NAMALWA (cell line): ENCODE measurements at places on chromosomes 4 and X.

GRCh38 chr4:62909238-62909637 lies 1500.0 kb downstream of the TECRL start:
- DNase-seq: no peak

- peak; percentile 50 for DNase-seq
These were observed 31.2 kb downstream of the PJA1 start for GRCh38 chrX:69133921-69134542.

GRCh38 chr4:10983885-10984640 lies 299.5 kb upstream of the CLNK start:
- DNase-seq: no peak

DNA sequence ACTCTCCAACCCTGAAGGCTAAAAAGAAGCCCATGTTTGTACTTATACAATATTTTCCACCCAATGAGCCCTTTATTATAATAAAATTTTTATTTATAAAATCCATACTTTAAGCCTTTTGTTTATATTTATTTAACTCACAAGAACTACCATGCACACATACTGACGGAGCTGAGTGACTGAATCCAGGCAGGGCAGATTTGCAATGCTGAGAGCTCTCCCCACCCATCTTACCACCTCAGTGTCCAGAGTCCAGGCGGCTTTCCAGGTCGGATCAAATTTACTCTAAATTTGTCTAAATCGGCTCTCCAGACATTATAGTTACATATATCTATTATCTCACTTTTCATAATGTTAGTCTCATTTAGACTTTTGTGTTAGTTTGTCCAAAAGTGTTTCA lies 74.1 kb downstream of the ARHGAP10 start:
- no peak for DNase-seq

- DNase-seq: no peak
These were observed 280.9 kb upstream of the PRKX start for GRCh38 chrX:3994315-3994714.

- no peak for DNase-seq
These were observed 290.2 kb downstream of the CAMK2D start for GRCh38 chr4:113471146-113471860.

DNA sequence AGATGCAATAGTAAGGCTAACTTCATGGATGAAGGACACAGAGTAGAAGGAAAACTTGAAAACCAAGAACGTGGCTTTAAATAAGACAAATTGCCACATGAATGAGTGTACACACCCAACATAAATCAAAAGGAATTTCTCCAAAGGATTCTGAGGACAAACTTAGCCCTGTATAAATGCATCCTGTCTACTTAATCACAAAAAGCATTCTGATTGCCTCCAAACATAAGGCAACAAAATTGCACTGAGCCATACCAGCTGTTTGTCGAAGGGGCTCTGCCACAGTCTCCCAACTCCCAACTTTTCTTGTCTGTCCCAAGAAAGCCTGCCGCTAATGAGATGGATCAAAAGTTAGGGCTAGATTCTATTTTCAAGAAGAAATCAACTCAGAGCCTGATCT lies 194.3 kb downstream of the SOWAHB start:
- no peak for DNase-seq

- DNase-seq: no peak
These were observed 263.1 kb upstream of the KLF3 start for GRCh38 chr4:38400946-38401345.

GRCh38 chr4:41129936-41130440 lies 84.4 kb downstream of the APBB2 start:
- DNase-seq: no peak

GRCh38 chr4:84164201-84164600 lies 334.9 kb downstream of the NKX6-1 start:
- no peak for DNase-seq

- no peak for DNase-seq
These were observed 21.4 kb upstream of the IL15 start for GRCh38 chr4:141614878-141615586.

- peak; percentile 68 for DNase-seq
These were observed 64.3 kb upstream of the FTHL17 start for GRCh38 chrX:31136144-31136611.

DNA sequence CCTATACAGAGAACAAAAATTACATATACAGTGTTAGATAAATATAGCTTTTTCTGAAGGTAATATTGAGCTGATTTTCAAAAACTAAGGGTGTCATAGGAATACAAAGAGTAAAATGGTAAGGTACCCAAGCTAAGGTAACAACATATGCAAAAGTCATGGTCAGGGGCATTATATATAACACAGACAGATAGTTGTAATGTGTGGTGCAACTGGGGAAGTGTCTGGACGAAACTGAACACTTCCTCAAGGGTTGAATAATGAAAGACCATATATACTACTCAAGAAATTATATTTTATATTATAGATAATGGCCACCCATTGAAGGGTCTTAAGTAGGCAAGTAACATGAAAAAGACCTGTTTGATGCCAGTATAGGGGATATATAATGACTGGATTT lies 262.1 kb upstream of the CXXC4 start:
- DNase-seq: no peak

DNA sequence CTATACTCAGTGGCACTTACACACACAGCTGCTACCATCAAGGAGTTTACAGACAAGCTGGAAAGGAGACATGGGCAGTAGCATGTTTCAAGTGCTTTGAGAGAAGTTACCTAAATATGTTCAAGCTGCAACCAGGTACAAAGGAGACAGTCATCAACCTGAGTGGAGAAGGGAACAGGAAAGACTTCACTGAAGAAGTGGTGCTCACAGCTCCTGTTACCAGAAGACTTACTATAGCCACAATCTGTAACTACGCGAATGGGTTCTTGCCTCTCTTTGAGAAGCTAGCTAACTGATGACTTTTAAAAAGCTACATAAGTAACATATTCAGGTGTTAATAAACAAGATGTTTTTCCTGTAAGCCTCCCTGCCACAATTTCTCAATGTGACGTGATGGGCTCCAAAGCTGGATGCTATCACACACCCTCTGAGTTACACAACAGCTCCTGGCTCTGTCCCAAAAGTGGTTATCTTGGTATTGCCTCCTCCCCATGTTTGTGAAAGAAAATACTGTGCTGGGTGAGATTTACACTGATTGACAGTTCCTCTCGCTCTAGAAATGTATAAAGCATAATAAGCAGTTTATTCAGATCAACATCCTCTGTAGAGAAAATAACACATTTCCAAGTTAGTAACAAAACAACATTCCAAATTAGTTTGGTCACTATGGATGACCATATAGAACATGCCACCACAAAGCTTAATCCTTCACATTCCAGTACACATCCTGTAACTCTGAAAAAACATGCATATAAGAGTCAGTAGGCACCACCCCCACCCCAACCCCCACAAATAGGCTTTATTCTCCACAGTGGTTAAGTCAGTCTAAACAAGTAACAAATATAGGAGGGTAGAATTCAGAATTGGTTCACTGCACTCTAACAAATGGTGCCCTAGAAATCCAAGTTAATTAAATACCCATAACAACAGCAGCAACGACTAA lies 81.8 kb downstream of the FRYL start:
- no peak for DNase-seq

- peak; percentile 44 for DNase-seq
These were observed 28.5 kb downstream of the TRIM2 start for GRCh38 chr4:153232768-153233167.

- no peak for DNase-seq
These were observed 17.7 kb upstream of the PPEF2 start for GRCh38 chr4:75919920-75920319.

DNA sequence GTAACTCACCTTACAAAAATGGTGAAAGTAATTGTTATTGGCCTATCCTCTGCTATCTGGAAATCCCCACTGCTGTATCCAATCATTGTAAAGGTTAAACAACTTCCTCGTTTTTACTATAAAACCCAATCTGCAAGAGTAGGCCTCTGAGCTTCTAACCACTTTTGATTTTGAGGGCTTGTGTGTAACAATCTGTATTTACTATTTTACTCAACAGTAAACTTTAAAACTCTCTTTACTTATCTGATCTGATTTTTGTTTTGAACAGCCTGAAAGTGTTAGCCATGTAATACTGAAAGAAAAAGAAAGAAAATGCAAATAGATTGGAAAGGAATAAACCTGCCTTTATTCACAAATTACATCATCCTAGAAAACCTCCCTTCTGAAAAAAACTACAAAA lies 63.1 kb downstream of the SLC10A7 start:
- DNase-seq: peak; percentile 14

DNA sequence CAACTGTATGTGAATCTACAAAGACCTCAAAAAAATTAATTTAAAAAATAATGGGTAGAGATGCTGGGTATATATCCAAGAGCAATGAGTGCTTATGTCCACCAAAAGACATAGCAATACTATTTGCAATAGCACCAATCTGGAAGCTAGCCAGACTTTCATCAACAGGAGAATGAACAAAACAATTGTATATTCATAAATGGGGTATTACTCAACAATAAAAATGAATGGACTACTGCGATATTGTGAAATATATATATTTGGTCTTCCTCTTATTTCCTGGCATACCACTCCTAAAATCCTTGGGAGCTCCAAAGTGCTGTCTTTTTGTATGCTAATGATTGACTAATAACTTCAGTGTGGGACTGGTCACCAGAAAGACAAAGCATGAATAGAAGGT lies 77.5 kb downstream of the MSN start:
- DNase-seq: no peak

- no peak for DNase-seq
These were observed 200.5 kb downstream of the KDR start for GRCh38 chr4:54924891-54925290.
